HCT116 (cell line): ENCODE measurements at places on chromosomes 5 and 9. TPM values are rescaled to one million over a fixed set of nuclear protein-coding genes. Genes with fewer than 3 reads are reported as not detected.

Gene TTC1
- total RNA-seq: 48.1 TPM

Gene TMEM215
- not detected for total RNA-seq

Gene LCN15
- 0.76 TPM for total RNA-seq

Gene ELAVL2
- not detected for total RNA-seq

DNA sequence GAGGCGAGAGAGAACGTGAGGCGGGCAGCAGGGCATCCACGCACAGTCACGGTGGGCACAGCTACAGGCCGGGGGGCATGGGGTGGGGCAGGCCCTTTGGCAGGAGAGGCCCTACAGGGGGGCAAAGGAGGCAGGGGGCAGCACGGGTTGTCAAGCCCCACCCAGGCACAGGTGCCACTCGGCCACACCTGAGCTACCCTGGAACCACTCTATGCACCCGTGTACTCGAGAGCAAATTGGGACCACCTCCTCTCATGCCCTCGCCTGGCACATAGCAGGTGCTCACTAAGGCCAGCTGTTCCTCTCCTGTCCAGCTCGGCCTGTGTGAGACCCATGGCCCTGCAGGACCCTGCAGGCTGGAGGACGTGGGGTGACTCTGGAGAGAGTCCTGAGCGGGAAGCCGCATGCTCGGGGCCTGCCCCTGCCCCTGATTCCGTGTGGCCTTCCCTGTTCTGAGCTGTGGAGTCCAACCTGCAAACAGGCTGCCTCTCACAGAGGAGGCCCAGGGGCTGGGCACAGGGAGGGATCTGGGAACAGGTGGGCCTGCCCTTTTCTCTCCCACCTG lies 31.4 kb upstream of the SARDH start:
- peaks cover 5% of the 10 kb centered on the region; the same call in 1 of the 2 replicates for H3K36me3 ChIP-seq
- no peak for DNase-seq
- no peaks in the 10 kb centered on the region for H3K27me3 ChIP-seq
- no peaks in the 10 kb centered on the region for H3K4me1 ChIP-seq
- H3K4me3 ChIP-seq: no peak overlapping the region

DNA sequence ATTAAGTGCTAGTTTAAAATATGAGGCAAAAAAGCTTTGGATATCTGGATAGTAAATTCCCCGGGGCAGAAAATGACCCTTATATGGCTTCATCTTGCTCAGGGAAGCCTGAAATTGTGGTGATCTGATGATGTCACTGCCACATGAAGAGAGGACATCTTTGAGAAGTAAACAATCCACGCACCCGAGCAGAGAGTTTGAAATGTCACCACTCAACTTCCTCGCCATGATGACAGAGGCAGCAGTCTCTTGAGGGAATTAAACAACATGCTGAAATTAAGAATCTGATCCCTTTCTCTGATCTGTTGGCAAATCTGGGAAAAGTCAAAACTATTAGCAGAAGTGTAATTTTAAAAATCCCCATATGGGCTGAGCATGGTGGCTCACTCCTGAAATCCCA lies 110.0 kb downstream of the TLE1 start:
- no peaks in the 10 kb centered on the region for H3K36me3 ChIP-seq
- no peaks in the 10 kb centered on the region for H3K4me1 ChIP-seq
- DNase-seq: no peak
- H3K27me3 ChIP-seq: no peaks in the 10 kb centered on the region
- no peak overlapping the region for H3K4me3 ChIP-seq
